ENCODE measurements at places on chromosomes 12 and 14.

DNA sequence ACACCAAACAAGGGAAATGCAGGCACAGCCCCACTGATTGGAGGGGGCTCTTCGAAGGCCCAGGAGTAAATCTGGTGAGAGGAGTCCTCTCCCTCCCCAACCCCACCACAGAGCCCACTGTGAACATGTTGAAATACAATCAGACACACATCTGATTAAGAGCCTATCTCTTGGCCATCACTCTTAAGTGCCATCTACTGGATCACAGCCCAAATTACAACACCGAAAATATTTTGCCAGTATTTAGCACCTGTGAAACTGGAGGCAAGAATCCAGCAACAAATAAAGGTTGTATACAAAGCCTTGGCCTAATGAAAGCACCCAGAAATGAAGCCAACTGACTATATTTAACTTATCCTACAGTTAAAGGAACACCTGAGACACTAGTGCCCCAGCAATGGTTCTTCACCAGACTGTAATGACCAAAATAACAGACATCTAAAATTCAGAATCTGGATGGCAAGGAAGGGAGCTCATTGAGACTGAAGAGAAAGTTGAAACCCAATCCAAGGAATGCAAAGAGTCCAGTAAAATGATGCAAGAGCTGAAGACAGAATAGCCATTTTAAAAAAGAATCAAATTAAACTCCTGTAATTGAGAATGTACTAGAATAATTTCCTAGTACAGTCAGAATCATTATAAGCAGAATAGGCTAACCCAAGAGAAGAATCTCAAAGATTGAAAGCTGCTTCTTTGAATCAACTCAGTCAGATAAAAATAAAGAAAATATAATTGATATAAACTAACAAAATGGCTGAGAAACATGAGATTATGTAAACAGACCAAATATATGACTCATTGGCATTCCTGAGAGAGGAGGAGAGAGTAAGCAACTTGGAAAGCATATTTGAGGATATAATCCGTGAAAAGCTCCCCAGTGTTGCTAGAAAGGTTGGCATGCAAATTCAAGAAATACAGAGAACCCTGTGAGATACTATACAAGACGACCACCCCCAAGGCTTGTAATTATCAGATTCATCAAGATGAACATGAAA, 1117.0 kb downstream of the FLRT2 start:
- DNase-seq = no peak

DNA sequence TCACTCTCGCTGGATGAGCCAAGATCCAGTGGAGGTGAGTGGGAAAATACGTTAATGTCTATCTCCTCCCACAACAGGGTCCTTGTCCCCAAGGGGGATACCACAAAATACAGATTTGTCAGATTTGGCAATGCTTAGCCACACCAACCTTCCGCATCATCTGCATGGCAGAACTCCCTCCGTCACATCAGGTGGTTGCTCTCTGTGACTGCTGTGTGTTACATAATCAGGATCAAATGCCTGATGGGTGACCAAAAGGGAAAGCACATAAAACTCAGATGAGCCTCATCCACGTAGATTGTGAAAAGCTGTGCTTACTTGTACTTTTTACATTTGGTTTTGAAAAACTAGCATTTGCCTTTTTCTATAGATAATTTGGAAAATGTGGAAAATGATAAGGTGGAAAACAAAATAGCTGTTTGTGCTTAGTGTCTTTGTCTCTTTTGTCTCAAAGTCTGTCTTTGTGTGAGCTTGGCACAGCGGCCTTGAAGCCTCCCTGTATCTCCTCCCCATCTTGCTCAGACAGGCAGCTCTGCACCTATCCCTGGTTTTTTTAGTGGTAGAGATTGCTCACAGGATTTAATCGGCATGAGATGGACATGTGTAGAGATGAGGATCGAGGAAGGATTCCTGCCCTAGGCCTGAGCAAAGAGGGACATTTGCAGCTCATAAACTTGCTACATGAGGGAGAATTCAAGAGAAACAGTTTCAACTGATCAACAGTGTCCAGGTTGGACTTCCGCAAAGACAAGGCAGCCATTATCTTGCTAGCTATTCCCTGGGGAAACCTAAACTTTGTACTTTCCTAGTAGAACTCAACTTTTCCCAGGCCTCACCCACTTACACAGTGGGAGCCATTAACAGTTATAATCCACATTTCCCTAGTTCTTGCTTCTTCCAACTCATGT, 3.6 kb upstream of the FGF6 start:
- DNase-seq = no peak

DNA sequence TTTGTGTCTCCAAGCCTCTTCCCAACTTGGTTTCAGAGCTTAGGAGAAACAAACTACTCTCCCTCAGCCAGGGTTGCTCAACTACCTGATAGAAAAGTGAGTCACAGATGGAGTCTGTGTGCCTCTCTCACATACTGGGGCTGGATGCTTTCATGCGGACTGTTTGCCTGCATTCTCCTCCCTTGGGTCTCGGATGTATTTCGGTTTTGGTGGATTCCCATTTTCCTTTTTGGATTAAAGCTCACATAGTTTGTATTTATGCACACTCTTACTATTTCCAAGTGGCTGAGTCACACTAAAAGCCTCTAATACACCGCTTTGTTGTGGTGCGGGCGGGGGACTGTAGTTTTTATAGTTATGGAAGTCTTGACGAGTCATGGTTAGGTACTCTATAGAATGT, 505.4 kb downstream of the LRFN5 start:
- DNase-seq = no peak

GRCh38 chr12:98213556-98213955, 301.8 kb upstream of the TMPO start:
- DNase-seq = no peak

DNA sequence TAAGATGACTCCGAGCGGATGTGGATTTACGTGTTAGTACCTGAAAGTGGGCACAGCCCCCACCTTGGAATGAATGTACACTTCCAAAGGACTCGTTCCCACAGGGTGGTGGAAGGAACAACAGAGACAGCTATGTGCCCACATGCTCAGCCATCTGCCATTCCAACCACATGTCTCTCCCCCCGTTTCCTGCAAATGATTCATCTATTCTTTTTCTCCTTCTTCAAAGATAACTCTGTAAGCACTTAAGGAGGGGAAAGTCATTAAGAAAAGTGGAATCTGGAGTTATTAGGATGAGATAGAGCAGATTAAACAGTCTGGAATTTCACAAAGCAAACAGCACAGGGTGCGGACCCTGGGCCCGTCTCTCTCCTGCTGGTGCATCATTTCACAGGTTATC, 18.5 kb upstream of the DUSP6 start:
- no peak for DNase-seq

DNA sequence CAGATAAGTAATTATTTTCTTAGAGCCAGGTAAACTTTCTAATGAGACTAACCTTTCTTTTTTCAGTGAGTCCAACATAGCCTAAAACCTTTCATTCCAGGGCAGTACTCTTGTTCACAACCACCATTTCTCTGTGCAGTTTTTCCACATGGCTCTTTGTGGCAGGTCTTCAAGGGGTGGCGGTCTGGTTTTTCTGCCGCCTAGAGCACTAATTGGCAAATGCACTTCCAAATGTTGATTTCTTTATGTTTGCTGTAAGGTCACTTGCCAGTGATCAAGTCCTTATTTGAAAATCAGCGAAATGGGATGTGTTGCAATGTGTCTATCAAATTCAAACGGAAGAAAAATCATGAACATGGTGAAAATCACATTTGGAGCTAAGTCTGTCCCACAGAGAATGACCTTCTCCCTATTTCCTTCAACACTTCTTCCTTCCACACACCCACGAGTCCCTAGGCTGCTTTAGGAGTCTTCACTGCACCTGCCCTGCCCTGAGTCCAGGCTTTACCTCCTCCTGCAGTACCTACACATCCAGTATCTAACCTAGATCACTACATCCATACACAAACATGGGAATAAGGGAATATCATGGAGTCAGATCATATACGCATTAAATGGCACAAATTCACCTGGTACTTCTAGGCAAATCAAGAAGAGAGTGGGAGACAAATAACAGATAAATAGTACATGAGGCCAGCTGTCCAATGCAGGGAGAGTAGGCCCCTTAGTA, 1.9 kb downstream of the SRGAP1 start:
- no peak for DNase-seq

- no peak for DNase-seq
Observed at GRCh38 chr12:89067421-89068187, 284.7 kb downstream of the DUSP6 start.

DNA sequence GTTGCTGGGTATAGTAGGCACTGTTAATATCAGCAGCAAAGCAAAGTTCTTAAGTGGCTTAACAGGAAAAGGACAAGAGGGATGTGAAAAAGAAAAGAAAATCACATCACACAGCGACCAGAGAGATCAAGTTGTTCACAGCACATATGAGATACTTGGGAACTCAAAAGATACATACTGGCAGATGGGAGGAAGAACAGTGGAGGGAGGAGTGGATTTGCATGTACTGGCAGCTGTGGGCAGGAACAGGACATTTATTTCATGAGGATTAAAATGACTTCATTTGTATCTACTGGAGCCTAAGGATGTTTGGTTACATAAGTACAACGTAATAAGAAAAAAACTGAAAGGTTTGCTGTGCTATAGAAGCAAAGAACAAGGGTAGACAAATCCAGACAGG, 136.5 kb upstream of the IFNG-AS1 start:
- no peak for DNase-seq

- DNase-seq = no peak
Observed at GRCh38 chr14:35001621-35002020, 18.8 kb downstream of the SRP54 start.

DNA sequence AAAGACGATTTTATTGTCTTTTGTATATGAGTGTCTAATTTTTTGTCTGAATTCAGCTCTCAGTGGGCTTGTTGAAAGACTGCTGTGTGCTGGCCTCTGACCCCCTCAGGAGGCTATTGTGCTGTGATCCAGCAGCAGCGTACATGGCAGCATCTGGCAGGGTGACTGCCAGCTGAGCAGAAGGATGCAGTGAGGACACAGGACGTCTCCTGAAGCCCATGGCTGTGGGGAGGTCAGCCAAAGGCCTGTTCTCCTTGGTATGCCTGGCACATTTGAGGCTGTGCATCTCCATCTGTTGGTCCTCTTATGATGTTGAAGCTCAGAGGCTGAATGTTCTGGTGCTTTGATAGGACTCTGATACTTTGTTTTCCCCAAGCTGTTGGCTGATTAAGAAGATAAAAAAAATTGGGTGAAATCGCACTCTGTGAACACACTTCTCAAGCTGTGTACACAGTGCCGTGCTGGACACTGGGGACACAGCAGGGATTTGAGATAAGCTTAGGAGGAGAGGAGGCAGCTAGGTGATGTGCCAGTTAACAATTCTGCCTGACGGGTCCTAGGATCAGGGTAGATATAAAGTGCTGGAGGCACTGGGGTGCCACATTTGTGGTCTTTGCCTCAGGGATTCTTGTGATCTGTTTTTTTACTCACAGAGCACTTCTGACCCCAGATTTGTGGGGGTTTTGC, 37.5 kb downstream of the EID3 start:
- no peak for DNase-seq

GRCh38 chr14:101959277-101959676, 5.1 kb upstream of the DYNC1H1 start:
- no peak for DNase-seq

GRCh38 chr14:28651148-28651547, 115.4 kb upstream of the FOXG1 start:
- no peak for DNase-seq

GRCh38 chr14:29971101-29971500, 43.5 kb upstream of the PRKD1 start:
- no peak for DNase-seq

DNA sequence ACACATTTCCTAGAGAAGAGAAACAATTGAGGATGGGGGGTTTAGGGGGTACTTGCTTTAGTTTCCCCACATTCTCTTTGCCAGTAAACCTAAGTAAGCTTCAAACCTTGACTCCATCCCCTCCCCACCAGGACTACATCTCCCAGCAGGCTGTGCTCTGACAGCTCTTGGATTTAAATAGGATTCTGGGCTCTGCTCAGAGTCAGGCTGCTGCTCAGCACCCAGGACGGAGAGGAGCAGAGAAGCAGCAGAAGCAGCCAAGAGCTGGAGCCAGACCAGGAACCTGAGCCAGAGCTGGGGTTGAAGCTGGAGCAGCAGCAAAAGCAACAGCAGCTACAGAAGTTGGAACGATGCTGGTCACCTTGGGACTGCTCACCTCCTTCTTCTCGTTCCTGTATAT, 20.6 kb downstream of the RDH12 start:
- DNase-seq = no peak

DNA sequence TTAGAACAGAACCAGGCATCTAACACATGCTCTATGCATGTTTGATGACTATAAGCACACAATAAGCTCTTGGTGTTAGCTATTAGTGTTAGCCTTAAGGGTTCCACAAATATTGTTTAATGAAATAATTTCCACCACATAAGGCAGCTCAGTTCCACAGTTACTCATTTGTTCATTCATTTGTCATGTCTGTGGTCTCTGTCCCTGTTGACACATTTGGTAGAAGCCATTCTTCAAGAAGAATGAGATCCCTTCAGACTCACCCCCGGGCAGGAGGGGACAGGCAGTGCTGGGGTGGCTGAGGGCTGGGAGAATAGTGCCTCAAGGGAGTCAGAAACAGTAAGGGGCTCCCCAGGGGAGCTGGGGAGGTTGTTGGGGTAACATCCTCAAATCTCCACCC, 3.7 kb upstream of the FAIM2 start:
- no peak for DNase-seq

GRCh38 chr12:111445726-111446581, 40.2 kb downstream of the SH2B3 start:
- DNase-seq = no peak

GRCh38 chr12:118102070-118102469, 1.7 kb downstream of the VSIG10 start:
- no peak for DNase-seq

GRCh38 chr12:48237162-48237561, 34.1 kb upstream of the OR10AD1 start:
- DNase-seq = no peak

DNA sequence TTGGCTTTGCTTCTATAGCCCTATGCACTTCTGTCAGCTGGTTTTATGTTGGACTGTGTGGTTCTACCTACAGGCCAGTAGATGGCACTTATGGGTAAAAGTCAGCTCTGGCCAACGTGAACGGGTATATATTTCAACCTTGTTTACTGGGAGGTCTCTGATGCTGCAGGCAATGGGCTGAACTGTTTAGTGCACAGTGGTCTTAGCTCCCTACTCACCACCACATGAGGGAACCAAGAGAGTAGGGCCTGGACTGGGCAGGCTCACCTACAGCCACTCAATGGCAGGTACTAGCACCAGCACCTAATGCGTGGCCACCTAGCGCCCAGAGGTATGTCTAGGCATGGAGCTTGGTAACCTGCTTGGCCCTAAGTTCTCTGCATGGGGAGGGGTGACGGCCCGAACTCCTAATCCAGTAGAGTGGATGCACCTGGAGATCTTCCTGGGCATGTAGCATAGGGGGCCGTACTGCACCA, 481.8 kb downstream of the TMEM117 start:
- no peak for DNase-seq

GRCh38 chr12:105970885-105971284, 167.9 kb downstream of the NUAK1 start:
- no peak for DNase-seq

- no peak for DNase-seq
Observed at GRCh38 chr14:53613404-53614253, 343.0 kb downstream of the BMP4 start.

GRCh38 chr12:24909667-24910066, 39.2 kb downstream of the BCAT1 start:
- DNase-seq = no peak
